ENCODE measurements at places on chromosomes 3 and 15.

DNA sequence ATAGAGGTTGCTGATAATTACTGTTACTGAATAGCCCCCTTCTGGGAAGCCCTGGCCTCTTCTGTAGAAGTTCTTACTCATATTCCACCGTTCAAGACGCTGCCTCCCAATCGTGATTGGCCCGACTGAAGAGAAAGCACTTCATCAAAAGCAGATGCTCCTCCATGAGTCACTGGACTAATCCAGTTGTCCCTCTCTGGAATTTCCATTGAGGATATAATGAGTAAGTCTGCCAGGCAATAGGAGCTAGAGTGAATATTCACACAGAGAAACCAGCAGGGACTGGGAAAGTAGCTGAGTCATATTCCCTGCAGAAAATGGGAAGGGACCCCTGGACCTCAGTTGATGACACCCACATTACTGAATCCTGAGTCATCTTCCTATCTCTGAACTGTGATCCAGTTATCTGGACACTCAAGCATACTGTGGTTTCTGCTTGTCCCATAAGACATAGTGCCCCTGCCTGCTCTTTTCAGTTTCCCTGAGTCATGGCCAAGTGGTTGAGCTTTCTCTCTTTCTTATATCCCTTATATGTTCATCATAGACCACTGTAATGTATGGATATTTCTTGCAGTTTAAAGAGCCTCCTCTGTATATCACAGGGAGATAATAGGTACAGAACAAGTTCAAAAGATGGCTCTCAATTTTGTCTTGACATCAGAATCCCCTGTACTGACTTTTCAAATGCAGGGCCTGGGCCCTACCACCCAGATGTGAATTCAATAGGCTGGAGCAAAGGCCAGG lies 151.2 kb upstream of the CDIN1 start:
- no peak for DNase-seq

GRCh38 chr3:107268469-107268868 lies 108.8 kb upstream of the CCDC54 start:
- no peak for DNase-seq

- DNase-seq: no peak
Observed at GRCh38 chr3:88093266-88093665, 34.2 kb downstream of the ZNF654 start.

DNA sequence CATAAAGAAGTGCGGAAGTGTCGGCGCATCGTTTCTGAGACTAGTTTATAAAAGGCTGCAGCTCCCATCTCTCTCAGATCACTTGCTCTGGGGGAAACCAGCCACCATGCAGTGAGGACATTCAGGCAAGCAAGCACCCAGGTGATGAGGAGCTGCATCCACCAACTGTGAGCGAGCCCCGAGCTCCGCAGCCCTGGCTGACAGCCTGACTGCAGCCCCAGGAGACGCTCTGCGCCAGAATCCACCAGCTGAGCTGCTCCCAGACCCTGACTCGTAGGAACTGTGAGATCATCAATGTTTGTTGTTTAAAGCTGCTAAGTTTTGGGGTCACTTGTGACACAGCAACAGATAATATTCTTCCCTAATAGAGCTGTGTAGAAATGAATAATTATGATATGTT lies 5.0 kb upstream of the TM2D3 start:
- DNase-seq: no peak

DNA sequence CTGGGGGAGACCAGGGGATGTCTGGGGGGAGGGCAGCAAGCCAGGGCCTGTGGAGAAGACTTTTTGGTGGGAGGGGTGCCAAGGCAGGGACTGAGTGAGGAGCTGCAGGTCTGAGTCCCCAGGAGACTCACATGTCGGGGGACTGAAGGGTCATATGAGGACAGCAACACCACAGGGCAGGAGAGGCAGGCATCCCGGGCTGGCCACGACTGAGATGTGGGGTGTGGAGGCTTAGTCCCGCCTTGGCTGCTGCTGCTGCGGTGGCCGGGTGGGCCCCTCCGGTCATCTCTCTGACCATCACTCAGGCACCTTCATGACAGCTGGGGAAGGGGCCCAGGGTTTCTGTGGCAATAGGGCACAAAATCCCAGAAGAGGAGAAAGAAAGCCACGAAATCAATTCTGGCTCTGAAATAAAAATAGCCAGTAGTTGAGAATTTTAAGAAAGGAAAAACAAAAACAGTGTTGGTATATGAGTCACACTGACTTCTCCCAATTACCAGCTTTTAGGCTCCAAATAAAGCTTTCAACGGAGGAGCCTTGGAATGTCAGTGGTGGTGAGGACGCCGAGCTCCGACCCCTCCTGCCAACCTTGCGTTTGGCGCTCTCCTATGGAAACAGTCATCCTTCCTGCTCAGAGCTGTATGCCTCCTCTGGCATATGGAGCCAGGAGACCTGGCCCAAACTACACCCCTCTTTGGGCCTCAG lies 52.9 kb upstream of the ITGA11 start:
- DNase-seq: no peak

GRCh38 chr3:58307639-58308215 lies 1.4 kb downstream of the HTD2 start:
- DNase-seq: peak; percentile 64

GRCh38 chr3:56999547-56999946 lies 60.9 kb upstream of the SPATA12 start:
- no peak for DNase-seq

DNA sequence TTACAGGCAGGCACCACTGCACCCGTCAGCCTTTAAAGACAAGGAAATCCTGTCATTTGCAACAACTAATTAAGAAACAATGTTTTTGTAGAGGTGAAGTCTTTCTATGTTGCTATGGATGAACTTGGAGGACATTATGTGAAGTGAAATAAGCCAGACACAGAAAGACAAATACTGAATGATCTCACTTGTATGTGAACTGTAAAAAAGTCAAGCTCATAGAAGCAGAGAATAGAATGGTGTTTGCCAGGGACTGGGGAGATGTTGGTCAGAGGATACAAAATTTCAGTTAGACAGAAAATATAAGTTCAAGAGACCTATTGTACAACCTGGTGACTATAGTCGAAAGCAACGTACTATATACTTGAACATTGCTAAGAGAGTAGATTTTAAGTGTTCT lies 27.2 kb upstream of the ARPIN start:
- no peak for DNase-seq

DNA sequence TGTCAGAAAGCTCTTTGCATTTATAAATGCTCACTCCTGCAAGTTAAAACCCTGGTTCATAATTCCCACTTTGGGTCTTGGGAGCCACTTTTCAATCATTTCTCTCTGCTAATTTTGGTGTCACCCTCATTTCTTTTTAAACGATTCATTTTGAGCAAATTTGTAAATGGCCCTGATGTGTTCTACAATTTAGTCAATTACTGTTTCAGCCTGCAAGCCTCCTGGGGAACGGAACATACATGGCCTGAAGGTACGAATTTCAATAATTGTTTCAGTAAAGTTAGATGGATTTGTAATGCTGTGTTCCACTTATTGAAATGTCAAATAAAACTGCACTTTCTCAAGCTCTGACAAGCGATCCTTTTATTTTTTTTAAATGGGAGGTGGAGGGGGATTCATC lies 43.2 kb downstream of the MAP2K5 start:
- DNase-seq: no peak

DNA sequence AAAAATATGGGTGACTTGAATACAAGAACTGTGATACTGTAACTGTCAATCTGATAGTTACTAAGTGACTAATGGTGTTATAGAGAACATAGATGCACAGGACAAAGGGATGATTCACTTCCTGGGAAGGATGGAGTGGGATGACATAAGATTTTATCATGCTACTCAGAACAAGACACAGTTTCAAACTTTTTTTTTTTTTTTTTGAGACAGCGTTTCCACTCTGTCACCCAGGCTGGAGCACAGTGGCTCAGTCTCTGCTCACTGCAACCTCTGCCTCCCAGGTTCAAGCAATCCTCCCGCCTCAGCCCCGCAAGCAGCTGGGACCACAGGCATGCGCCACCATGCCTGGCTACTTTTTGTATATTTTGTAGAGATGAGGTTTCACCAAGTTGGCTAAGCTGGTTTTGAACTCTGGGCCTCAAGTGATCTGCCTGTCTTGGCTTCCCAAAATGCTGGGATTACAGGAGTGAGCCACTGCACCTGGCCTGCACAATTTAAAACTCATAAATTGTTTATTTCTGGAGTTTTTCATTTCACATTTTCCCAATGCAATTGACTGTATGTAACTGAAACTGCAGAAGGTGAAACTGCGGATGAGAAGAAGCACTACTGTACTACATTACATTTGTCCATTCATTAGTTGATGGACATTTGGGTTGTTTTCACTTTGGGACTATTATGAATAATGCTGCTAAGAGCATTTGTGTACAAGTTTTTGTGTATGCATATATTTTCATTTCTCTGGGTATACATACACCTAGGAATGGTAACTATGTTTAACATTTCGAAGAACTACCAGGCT lies 40.6 kb downstream of the ADIPOQ start:
- peak; percentile 18 for DNase-seq

GRCh38 chr3:136070953-136071949 lies 105.7 kb downstream of the PPP2R3A start:
- DNase-seq: peak; percentile 65

GRCh38 chr3:64291345-64291744 lies 66.1 kb upstream of the PRICKLE2 start:
- no peak for DNase-seq

GRCh38 chr3:151228666-151229040 lies 25.6 kb upstream of the GPR171 start:
- no peak for DNase-seq

DNA sequence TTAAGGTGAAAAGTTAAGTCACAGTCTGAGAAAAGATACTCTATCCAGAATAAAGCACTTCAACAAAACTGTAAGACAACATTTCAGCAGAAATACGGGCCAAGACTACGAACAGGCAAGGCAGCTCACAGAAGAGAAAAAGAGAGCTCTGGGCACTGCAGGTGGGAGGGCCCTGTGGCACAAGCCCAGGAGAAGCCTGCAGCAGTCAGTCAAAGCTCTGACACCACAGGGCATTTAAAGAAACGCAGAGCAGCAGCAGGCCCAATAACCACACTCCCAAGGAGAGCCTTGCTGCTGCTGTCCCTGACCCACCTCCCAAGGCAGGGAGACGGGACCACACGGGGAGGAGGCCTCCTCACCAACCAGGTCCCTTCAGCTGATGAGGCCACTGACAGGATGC lies 19.2 kb downstream of the CHSY1 start:
- DNase-seq: no peak

DNA sequence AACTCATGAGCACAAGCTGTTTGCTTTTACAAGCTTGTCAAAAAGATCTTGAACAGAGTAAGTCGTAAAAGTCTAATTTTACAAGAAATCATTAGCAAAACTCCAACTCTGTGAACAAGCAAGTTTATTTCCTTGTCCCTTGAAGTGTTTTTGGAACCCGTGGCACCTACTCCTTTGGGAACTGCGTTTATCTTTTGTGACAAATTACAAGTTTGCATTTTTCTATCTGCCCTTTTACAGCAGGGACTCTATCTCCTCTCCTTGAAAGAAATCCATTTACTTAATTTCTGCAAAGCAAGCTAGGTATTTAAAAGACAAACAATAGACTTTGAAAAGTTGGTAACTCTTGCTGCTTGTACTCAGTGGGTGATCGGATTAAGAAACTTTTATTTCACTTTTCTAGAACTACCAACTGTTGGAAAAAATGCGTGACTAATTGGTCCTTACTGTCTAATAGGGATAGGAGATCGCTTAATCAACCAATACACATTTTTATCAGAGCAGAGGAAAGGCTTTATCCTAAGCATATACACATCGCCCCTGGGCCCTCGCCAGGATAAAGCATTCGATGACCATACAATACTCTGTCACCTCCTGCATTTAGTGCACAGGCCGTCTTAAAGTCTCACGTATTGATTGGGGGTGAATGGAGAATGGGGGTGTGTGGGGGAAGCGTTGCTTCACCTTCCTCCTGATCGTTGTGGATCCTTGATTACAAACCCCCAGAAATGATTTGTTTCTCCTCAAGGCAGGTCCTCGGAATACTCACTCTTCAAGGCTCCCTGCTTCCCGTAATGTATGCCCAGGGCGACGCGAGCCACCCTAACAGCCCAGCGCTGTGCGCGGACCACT lies 1.7 kb downstream of the PRTG start:
- no peak for DNase-seq

DNA sequence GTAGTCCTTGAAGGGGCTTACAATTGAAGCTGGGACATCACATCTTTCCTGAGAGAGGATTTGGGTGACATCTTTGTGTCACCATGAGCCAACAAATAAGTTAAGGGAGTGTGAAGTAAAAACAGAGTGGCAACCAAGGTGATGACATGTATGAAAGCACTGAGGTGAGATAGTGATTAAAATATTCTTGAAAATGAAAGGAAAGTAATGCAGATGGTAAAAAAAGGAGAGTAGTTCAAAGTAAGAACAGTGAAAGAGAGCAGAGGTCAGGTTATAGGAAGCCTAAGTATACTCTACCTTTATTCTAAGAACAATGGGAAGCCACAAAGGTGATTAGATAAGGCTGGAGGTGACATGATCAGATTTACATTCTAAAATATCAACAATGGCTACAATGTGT lies 486.1 kb downstream of the DIPK2A start:
- no peak for DNase-seq

DNA sequence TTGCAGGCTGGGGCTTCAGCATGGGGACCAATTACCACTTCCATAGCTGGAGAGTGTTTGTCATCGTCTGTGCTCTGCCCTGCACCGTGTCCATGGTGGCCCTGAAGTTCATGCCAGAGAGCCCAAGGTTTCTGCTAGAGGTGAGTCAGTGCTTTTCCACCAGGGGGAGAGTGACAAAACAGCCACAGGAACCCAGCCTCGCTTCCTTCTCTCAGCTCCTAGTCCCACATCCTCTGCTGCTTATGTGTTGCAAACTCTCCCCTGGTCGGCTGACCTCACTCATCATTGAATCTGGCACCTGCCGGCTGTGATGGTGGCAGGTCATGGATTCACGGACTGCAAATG lies 158.3 kb downstream of the SV2B start:
- peak; percentile 93 for DNase-seq

DNA sequence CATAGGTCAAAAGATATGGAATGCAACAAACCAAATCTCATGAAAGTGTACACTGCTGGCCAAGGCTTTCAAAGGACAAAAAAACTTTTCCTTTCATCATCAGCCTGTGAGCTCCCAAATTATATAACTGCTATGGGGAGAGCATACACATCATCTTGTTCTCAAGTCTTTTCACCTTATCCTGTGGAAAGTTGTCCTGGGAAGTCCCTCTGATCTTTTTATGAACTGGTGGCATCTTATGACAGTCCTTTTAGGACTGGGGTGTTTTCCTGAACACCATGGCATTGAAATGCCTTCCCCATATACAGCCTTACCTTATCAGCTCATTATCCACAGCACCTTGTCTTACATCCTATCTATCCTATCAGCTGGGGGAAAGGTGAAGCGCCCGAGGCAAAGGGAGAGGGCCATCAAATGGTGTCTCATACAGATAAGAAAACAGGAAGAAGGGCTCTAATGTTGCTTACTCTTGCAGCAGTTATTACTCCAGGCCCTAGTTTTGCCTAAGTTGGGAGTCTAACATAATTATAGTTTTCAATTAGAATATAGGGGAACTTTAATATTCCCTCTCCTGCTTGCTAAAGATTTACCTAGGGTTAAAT lies 61.5 kb upstream of the GOLIM4 start:
- DNase-seq: peak; percentile 30

DNA sequence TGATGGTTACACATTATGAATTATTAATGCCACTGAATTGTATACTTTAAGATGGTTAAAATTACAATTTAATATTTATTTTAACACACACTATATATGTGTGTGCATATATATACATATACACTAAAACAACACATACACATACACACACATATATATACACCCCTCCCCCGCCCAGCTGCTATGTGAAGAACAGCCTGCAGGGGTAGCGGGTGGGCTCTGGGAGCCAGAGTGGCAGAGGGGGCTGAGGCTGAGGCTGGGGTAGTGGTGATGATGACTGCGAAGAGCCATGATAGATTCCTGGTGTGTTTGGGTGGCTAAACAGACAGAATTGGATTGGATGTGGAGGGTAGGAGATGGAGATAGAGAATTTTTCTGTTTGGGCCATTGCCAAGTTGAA lies 39.4 kb upstream of the APEH start:
- no peak for DNase-seq
